Stimulated activated CD4-positive, alpha-beta T cell treated with anti-CD3 and anti-CD28 coated beads, Interleukin-2, amount 100 ng/mL, for 4 hours (primary cell): ENCODE measurements at places on chromosomes 3 and 15.

GRCh38 chr15:58852347-58852746 is 81.1 kb downstream of the SLTM start:
- no peak for DNase-seq

DNA sequence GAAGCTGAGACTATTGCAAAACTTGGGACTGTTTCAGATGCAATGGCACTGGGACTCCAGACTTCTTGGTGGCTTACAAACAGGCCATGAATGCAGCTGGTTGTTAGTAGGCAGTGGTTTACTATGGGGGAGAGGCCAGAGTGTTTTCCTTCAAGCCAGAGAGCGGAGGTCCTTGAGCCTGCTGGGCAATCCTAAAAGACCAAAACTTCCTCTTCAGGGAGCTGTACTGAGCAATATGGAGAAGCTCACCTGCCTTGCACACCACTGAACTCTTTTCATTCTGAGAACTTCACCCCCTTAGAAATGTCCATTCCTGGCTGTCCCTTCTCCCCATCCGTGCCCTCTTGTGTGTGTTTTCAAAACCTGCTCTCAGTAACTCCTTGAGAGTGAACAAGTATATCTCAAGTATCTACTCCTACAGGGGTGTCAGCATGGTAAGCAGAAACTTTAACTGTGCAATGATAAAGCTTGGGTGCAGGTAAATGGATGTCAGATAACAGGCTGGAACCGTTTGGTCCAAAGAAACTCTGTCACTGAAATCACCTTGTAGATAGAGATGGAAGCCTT is 213.9 kb downstream of the CLSTN2 start:
- DNase-seq: no peak

DNA sequence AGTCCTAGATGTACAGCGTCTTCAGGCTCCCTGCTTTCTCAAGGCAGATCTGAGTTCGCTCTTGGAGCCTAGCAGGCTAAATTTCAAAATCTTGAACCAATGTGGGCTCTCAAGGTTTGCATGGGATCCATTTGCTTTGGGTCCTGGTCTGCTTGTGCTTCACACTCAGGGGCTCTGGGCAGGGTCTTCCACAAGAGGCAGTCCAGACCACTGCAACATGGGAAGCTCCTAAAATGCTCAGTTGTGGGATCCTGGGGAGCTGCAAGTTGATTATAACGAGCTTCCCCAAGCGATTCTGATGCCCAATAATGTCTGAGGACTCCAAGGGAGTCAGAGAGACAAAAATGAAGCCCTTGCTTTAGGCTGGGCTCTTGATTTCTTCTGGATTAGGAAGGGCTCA is 6.7 kb downstream of the NUTM1 start:
- no peak for DNase-seq

DNA sequence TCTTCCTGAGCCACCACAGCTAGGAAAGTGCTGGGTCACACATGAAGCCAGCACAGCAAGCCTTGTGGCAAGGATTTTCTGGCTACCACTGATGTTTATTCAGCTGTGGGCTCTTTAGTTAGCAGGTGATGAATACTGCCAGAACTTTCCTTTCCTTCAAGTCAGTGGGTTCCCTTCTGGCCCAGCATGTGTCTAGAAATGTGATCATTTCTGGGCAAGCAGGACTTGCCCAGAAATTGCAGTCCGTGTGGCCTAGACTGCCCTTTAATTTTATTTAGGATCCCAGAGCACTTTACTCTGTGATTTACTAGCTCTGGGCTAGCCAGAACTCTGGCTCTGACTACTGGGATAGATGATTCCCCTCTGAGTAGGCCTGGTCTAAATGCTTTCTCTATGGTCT is 397.5 kb downstream of the ZIC4 start:
- DNase-seq: no peak

- no peak for DNase-seq
Observed at GRCh38 chr3:39000008-39000450, 51.7 kb downstream of the SCN11A start.

DNA sequence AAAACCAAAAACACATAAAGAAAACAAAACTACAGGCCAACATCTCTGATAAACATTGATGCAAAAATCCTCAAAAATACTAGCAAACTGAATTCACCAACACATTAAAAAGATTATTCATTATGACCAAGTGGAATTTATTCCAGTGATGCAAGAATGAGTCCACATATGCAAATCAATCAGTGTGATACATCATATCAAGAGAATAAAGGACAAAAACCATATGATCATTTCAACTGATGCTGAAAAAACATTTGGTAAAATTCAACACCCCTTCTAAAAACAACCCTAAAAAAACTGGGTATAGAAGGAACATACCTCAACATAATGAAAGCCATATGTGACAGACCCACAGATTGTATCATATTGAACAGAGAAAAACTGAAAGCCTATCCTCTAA is 265.6 kb upstream of the DCBLD2 start:
- DNase-seq: no peak

DNA sequence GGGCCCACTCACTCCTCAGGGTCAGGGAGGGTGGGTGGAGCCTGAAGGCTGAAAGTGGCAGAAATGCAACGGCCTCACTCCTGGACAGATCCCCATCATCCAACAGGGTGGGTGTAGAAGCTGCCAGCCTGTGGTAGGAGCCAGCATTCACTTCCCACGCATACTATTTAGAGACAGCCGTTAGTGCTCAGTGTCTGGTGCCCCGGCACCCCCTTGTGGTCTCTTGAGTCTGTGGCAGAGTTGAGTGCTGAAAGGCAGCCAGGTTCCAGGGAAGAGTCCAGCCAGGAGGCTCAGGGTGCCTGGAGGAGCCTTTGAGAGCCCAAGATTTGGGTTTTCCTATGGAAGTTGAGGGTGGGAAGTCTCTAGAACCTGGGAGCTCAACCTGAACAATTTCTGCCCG is 2.1 kb upstream of the GNAT1 start:
- DNase-seq: no peak

DNA sequence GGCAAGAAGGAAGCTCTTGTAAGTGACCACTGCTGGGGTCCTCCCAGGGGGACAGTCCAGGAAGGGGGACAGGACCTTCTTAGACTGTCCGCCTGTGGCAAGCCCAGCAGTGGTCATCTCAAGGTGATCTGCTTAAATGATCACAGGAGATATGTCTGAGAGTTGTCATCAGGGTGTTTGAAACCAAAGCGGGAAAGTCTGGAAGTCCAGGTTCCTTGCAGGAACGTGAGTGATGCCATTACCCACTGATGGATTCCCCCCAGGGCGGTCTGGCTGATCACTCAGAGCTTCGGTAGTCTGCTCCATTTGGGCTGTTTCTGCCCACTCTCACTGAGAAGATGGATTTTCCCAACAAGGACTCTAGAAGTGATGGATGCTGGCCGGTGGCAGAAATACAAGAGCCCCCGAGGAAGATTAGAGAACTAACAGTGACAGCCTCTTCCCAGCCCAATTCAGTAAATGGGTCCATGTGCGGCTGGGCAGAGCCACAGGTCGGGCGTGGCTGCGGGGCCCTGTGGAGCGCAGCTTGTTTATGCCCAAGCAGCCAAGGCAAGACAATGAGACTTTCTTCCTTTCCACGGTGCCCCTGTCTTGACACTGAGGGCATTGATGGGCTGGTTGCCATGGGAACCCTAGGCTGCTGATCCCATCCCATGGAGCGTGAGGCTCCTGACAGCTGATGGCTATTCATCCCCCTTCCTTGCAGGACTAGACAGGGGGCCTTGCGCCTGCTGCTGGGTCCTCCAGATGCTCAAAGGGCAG is 9.5 kb downstream of the PCSK6 start:
- no peak for DNase-seq

DNA sequence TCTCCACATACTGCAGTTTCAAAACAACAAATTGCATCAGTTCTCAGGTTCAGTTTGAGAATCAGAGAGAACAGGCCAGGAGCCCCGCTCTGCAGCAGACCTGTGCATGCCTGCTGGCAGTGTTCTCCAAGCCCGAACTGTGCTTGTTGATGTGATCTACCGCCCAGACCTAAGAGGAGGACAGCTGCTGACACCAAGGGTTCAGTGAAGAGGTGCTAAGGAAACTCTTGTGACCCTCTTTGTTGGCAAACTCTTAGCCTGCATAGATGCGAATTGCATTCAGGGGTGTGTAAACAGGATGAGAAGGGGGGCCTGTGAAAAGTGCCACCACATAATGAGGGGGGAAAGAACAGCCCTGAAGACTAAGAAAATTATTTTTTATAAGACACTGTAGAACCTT is 89.8 kb downstream of the PDE8A start:
- DNase-seq: no peak

GRCh38 chr15:94770199-94770598 is 538.8 kb downstream of the MCTP2 start:
- DNase-seq: no peak

GRCh38 chr3:5010706-5011554 is 31.7 kb downstream of the BHLHE40 start:
- DNase-seq: no peak

DNA sequence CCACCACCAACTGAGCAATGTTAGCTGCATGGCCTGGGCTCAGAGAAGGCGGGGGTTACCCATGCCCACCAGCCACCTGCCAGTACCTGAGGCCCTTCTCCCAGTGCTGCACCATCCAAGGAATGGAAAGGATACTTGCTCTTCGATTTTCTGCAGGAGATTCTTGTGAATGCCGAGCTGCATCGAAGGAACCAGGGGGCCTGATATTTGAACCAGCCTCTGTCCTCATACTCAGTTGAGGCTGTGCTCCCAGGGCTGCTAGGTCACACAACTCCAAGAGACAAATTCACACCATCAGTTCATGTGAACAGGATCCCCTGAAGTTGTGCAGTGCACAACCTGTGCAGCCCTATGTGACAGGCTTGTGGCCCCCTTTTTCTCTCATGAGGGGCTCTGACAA is 18.0 kb downstream of the PLA2G4F start:
- no peak for DNase-seq

GRCh38 chr3:24157106-24157505 is 212.0 kb downstream of the NR1D2 start:
- DNase-seq: no peak
